Mesenteric fat pad (tissue), 1 donor: ENCODE measurements at places on chromosomes 11 and 22.

GRCh38 chr11:96264364-96264763 is 78.6 kb downstream of the MAML2 start:
- DNase-seq = no peak

GRCh38 chr22:24154826-24155225 is 26.5 kb upstream of the SUSD2 start:
- no peak for DNase-seq

GRCh38 chr11:109854731-109855130 is 238.5 kb upstream of the ZC3H12C start:
- DNase-seq = no peak

- no peak for DNase-seq
These were observed 56.1 kb upstream of the EIF3M start for GRCh38 chr11:32527261-32528175.

GRCh38 chr11:629237-629583 is 2.2 kb upstream of the SCT start:
- DNase-seq = no peak

GRCh38 chr11:33835143-33835878 is 56.6 kb downstream of the LMO2 start:
- no peak for DNase-seq

DNA sequence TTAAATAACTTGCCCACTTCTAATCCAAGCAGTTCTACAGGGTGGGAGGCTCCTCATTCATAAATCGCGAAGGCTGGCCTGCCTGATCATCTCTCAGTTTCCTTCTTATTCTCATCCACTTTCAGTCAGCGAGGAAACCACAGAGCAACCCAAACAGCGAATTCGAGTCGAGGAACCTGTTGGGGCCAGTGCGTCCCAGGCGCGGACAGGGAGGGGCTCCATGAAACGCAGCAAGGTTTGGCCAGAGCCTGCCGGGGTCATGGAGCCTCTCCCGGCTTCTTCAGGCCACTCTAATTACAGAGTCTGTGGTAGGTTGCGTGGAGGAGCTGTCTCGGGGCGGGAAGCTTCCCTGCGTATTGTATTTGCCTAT is 741 bp upstream of the NAV2 start:
- DNase-seq = peak; percentile 89

DNA sequence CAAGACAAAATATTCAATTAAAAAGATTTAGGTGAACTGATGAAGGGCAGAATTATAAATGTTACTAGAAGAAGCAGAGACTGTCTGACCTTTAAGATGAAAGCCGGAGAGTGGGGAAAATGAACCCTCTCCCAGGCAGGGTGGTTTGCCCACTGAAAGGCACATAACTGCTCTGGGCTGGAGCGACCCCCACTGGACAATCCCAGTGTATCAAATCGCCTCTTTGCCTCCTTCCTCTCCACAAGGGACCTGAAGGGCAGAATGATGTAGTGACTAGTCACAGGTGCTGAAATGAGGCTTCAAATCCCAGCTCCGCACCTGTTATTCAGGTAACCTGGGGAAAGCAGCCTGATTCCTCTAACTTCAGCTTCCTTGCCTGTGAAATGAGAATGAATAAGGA is 69.0 kb downstream of the EFCAB6 start:
- no peak for DNase-seq

- no peak for DNase-seq
These were observed 41.4 kb upstream of the CREB3L1 start for GRCh38 chr11:46235777-46236688.

DNA sequence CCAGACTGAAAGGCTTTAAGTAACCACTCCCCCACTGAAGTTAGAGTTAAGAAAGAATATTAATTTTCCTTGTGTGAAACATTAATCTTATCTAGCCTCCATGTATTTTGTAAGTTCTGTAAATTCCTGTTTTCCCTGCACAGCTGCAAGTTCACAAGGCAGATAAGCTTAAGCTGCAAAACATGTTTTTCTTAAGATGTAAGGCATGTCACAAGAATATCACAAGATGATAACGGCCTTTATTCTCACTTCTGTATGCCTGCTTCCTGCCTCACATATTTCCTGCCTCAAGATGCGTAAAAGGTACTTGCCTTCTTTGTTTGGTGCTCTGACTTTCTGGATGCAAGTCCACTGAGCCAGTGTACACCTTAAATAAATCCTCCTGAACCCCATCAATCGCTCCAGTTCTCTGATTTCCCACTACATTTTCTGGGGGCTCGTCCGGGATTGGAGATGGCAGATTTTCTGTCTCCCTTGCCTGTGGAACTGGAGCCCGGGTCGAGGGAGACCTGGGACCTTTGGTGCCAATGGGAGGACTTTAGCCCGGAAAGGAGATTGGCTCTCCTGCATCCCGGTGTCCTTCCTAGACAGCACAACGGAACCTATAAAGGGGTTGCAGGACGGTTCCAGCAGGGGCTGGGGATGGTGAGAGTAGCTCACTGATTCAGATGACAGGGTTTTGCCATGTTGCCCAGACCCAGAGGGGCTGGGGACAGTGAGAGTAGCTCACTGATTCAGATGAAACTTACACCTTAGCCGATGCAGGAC is 30.2 kb downstream of the PPARA start:
- DNase-seq = no peak

GRCh38 chr11:13691286-13691899 is 22.9 kb downstream of the FAR1 start:
- DNase-seq = no peak

GRCh38 chr11:116533186-116533825 is 239.5 kb downstream of the BUD13 start:
- DNase-seq = peak; percentile 87

DNA sequence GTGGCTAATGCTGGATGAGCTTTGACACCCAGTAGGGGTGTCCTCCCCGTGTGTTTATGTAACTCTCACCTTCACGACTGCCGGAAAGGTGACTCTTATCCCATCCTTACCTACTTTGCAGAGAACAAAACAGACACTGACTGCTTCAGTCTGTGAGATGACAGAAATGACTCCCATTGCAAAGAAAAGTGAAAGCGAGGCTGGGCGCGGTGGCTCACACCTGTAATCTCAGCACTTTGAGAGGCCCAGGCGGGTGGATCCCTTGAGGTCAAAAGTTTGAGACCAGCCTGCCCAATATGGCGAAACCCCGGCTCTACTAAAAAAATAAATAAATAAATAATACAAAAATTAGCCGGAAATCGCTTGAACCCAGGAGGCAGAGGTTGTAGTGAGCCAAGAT is 106.4 kb upstream of the ANO1 start:
- DNase-seq = no peak

- no peak for DNase-seq
These were observed 330.1 kb upstream of the PLET1 start for GRCh38 chr11:112590764-112591163.

DNA sequence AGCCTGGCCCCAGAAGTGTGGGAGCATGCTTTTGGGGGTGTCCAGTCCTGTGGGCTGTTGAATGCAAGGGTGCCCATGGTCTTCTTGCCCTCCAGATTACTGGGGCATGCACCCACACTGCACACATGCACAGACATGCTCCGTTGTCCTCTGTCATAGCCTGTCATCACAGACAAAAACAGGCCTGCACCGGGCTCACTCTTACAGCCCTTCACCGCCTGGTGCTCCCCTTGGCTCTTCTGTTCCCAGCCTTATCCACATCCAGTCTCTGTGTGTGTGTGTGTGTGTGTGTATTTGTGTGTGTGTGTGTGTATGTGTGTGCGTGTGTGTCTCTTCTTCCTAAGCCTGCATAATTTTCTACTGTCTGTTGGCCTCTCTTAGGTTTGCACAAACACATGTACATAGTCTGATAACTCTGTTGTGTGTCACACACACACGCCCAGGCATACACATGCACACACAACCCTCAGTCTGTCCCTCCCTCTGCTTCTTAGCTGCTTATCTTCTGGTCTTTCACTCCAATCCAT is 23.4 kb upstream of the NECTIN1 start:
- peak; percentile 64 for DNase-seq

GRCh38 chr22:25908212-25908611 is 166.2 kb downstream of the MYO18B start:
- no peak for DNase-seq

GRCh38 chr11:67374571-67375281 is 1.3 kb upstream of the CLCF1 start:
- no peak for DNase-seq

DNA sequence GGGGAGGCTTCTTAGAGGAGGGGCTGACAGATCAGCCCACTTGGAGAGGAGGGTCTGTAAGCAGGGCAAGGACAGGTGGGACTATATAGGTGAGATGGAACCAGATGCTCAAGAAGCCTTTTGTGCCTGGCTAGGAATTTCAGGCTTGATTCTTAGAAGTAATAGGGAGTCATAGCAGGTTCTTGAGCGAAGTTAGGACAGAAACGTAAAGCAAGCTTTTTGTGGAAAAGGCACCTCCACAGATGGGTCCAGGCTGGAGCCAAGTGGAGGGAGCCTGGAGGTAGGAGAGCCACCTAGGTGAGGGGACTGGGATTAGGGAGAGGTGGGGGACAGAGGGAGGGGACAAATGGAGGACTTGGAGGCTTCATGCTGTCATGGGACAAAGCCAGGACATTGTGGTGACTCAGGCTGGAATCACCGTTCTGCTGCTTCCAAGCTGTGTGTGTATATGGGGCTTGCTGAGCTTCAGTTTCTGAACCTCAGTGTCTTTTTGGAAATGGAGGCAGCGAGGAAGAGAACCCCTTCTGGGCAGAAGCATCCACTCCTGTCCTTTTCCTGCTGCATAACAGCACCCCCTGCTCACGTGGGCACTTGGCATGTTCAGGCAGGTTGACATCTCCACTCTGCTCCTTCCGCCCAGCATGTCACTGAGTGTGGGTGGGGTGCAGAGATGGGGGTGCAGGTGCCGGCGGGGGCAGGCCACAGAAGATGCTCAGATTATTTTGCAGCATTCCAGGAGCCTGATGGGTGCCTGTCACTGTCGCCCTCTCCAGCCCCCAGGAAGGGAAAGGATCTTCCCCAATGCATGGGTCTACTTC is 58.0 kb downstream of the MCM5 start:
- DNase-seq = no peak

DNA sequence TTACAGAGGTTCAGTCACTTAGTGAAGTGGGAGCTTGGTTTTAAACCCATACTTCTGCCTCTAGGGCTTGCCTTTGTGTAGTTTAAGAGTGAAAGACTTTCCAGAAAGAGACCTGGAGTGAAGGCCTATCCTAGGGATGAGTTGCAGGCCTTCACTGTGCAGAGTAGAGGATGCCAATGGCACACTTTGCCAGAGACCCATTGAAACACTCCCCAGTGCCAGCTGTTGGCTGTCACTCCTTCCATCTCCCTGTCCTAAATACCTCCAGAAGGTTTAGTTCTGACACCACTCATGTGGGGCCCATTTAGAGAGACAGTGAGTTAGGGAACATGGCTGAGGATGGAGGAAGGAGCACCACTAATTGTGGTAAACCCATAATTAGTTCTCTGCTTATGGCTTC is 31.5 kb downstream of the NAV2 start:
- no peak for DNase-seq

- no peak for DNase-seq
These were observed 8.1 kb downstream of the FBXO7 start for GRCh38 chr22:32482708-32483107.
